Kidney (tissue), 22 donors: ENCODE measurements at places on chromosomes 2 and 18.

DNA sequence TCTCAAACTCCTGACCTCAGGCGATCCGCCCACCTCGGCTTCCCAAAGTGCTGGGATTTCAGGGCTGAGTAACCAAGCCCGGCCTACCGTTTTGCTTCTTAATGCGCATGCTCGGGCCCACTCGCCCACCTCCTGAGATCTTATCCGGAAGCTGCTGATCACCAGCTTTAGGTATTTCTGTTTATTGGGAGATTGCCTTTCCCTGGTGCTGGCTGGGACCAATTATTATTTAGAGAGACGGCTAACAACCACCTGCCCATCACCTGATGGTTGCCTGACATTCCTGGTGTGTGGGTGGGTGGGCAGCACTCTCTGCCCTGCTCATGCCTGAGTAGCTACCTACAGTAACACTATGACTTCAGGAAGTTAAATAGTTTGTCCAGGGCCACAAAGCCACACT is 56.3 kb upstream of the ZNF532 start:
- no peak for DNase-seq

DNA sequence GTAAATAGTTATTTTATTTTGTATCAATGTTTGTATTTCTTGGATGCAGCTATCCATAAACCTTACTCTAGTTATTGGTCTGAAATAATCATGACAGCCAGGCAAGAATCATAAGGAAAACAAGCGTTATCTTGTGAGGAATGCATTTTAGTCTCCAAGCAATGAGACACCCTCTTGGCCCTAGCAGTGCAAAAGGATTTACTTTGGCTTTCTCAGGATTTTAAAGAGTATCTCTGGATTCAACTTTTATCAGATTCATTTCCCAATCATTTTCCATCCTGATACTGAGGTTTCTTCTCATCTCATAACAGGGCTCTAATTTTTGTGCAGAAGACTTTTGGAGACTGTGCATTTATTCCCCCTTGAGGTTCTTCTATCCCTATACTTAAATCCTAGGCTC is 480.8 kb downstream of the TMX3 start:
- no peak for DNase-seq

DNA sequence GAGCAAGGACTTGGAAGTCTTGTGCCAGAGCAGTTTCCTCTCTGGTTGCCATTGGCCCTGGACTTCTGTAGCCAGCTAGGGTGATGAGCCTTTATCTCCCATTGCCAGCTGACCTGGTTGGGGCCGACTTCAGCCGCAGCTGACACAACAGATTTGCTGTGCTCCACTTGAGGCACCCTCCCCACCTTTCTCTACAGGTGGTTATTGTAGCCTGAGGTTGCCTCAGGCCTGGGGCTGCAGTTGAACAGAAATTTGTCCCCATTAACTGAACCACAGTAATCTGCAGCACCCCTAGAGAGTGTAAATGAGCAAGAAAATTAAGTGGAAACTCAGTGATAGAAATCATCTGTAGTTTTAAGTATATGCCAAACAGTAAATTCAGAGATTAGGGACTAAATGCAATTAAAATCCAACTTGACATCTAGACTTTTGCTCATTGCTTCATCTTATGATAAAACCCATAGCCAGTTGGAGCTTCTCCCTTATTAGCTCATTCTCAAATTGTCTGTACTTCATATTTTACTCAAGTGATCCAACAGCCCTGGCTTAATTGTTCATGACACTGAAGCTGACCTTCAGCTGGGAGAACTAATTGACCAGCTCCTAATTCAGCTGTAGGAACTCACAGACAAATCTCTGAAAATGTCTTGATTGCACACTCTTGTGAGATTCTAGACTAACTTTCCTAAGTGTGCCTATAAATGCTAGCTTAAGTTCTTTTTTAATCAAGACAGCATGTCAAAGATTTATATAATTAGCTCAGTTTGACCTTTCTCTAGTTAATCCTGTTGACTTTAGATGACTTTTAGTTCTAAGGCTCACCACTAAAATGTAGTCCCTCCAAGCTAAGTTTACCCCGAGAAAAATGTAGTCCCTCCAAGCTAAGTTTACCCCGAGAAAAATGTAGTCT is 48.9 kb downstream of the COPS8 start:
- DNase-seq, result no peak

DNA sequence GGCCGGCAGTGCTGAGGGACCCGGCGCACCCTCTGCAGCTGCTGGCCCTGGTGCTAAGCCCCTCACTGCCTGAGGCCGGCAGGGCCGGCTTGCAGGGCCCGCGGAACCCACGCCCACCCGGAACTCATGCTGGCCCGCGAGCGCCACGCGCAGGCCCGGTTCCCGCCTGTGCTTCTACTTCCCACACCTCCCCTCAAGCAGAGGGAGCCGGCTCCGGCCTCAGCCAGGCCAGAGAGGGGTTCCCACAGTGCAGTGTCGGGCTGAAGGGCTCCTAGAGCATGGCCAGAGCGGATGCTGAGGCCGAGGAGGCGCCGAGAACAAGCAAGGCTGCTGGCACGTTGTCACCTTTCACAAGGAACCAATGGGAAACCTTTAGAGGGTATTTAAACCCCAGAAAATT is 36.8 kb upstream of the ZNF532 start:
- no peak for DNase-seq

GRCh38 chr2:218269900-218270720 is at the start of the genes AAMP and PNKD:
TSS of gene AAMP (minus strand) at chr2:218270137. CDS start at chr2:218270086, 51 bp downstream.
TSS of gene PNKD (plus strand) at chr2:218270519. CDS start at chr2:218270536, 17 bp downstream.
- DNase-seq, result peak; percentile 100

DNA sequence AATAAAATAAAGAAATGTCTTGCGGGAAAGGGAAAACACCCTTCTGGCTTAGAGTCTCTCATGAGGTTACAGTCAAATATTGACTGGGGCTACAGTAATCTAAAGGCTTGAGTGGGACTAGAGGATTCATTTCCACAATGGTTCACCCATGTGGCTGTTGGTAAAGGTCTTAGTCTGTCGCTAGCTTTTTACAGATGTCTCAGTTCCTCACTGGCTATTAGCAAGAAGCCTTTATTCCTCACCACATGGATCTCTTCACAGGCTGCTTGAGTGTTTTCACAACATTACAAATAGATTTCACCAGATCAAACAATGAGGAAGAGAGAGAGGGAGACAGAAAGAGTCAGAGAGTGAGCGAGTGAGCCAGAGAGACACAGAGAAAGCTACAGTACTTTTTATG is 8.3 kb upstream of the ZC3H15 start:
- no peak for DNase-seq

DNA sequence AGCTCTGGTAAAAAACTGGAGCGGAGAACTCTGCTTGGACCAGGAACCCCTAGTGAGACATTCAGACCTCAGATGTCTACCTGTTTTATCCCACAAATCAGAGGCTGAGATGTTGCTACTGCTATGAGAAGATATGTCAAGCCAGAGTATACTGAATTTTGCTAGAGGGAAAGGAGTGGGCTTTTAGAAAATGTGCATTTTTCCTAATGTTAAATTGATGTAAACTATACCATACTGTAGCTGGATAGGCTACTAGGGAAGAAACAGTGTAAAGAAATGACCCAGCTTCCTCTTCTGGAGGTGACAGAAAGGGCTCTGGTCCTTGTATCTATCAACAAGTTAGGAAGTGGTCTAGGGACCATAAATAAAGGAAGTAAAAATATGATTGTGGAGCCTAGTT is 65.0 kb downstream of the SLC39A10 start:
- DNase-seq, result no peak

DNA sequence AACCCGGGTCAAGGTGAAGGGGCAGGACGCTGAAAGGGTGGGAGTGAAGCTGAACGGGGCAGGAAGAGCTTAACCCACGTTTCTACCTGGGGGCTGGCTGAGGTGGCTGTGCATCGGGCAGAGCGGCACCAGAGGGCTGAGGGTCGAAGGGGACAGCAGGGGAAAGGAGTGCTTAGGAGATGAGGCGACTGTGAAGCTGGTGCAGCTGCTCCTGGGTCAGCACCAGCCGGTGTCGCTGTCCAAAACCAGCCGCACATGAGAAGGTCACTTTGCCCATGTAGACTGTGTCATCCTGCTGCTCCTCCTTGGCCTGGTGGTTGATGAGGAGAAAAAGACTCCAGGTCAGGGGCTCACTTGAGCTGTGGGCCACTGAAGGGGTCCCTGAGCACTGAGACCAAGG is 18.1 kb upstream of the SLC4A5 start:
- DNase-seq, result no peak

- DNase-seq, result no peak
These were observed 327.1 kb downstream of the EPHA4 start for GRCh38 chr2:221245045-221245444.

- DNase-seq, result no peak
These were observed 46.2 kb downstream of the ARHGAP28 start for GRCh38 chr18:6775702-6776101.

GRCh38 chr18:37514953-37515352 is 50.6 kb downstream of the CELF4 start:
- no peak for DNase-seq

DNA sequence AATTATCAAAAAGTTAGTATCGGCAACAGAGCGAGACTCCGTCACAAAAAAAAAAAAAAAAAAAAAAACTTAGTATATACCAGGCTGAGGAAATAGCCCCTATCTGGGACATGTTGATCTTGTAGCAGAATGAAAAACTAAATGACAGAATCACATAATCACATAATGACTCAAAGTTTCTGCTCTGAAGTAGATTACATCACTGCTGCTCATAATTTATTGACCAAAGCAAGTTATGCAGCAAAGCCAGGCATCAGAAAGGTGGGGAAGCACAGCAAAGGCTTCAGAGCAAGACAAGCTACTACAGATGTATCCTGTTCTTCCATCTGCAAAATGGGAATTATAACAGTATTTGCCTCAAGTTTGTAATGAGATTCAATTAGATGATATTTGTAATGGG is 68.1 kb downstream of the BOD1L2 start:
- no peak for DNase-seq

- no peak for DNase-seq
These were observed 72.3 kb downstream of the R3HDM1 start for GRCh38 chr2:135603543-135603942.

- no peak for DNase-seq
These were observed 6.4 kb downstream of the PSME4 start for GRCh38 chr2:53964257-53964952.

GRCh38 chr2:232308986-232309385 is 69.6 kb upstream of the ALPP start:
- DNase-seq, result no peak

DNA sequence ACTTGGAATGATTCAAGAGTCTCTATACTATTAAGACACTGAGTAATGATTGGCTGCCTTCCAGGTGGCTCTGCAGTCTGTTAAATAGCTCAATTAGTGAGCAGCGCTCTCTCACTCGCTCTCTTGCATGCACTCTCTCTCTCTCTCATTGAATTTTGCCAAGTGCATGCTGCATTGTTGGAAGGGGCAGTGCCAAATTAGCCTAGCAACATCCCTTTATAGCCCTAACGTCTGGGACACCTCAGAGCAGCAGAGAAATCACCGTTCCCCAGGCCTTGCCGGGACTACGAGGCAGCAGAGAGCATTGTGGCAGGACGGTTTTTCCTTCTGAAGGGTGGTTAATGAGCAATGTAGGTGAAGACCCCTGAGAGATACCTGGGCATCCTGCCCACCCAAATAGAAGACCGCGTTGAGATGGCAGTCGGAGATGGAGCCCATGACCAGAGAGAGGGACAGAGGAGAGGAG is 447.6 kb upstream of the POU3F3 start:
- DNase-seq, result peak; percentile 54

GRCh38 chr2:132521341-132521740 is 104.7 kb downstream of the GPR39 start:
- no peak for DNase-seq
